ENCODE measurements at places on chromosomes 3 and 15.

- DNase-seq = no peak
Observed at GRCh38 chr15:81111018-81111417, 23.1 kb upstream of the CFAP161 start.

DNA sequence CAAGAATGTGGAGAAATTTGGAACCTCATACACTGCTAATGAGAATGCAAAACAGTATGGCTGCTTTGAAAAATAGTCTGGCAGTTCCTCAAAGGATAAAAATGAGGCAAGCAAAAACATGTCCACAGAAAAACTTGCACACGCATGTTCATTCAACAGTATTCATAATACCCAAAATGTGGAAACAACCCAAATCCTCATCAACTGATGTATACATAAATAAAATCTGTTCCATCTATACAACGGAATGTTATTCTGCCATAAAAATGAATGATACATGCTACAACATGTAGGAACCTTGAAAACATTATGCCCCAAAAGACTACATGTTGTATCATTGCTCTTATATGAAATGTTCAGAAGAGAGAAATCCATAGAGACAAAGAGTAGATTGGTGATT is 36.4 kb upstream of the OXTR start:
- DNase-seq = no peak

DNA sequence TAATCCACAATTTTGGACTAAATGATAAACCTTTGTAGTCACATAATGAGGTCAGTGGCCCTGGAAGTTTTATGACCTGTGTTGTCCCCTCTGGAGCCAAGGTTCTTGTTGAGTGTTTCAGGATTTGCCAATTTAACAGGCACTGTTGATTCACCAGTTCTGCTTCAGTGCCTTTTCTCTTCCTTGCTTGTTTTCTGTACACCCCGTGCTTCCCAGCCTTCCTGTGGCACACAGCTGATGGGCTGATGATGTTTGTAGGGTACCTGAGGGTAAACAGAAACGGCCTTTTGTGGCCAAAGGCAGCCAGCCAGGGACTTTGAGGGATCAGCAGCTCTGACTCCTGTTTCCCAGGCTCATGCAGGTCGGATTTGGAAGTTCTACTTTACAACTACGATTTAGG is 13.3 kb downstream of the GYG1 start:
- DNase-seq = no peak

DNA sequence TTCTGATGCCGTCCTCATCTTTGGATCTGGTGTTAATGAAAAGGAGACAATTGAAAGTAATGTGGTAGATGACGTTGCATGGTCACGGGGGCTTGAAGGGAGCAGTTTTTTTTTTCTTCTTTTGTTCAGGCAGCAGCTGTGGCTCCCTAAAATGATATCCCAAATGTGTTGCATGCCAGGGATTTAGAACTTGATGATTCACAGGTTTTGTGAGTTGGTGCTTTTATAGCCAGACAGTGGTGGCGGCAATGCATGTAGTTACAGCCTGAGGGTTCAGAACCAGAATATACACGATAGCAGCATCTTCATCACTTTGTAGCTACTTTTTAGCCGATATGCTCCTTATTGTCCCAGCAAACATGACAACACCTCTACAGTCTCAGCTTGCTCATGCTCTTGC is 133.4 kb downstream of the CHST2 start:
- no peak for DNase-seq

DNA sequence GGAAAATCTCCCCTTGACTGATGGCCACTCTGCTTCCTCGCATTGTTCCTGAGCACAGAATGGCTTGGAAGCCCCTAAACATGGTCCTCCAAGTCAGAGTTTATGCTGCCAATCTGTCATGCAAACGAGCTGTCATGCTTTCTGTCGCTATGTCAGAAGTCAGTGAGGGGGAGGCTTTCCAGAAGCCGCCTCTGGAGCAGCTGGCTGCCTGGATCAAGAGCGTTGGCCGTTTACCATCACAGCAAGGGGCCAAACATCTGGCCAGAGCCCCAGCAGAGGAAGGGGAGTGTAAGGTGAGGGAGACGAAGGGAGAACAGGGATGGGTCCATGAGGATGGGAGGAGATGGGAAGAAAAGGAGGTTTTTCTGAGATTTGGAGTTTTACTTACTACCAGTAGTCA is 372.6 kb upstream of the NR2F2 start:
- DNase-seq = no peak

GRCh38 chr15:51580385-51580784 is 42.2 kb downstream of the DMXL2 start:
- no peak for DNase-seq

DNA sequence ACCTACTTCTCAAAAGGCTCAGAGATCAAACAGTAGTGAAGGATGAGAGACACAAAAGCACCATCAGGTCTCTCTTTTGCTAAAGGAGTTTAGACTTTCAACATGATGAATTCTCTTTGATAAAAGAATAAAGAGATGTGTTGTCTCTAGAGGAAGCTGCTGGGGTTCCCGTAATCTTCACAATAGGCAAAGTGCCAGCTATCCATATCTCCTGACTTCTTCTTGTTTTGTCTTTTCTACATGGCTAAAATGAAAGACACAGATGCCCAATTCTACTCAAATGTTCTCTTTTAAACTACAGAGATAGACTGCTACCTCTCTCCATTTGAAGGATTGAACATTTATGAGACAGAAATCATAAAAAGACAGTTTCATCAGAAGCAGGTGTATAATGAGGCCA is 38.4 kb upstream of the TUSC7 start:
- no peak for DNase-seq

DNA sequence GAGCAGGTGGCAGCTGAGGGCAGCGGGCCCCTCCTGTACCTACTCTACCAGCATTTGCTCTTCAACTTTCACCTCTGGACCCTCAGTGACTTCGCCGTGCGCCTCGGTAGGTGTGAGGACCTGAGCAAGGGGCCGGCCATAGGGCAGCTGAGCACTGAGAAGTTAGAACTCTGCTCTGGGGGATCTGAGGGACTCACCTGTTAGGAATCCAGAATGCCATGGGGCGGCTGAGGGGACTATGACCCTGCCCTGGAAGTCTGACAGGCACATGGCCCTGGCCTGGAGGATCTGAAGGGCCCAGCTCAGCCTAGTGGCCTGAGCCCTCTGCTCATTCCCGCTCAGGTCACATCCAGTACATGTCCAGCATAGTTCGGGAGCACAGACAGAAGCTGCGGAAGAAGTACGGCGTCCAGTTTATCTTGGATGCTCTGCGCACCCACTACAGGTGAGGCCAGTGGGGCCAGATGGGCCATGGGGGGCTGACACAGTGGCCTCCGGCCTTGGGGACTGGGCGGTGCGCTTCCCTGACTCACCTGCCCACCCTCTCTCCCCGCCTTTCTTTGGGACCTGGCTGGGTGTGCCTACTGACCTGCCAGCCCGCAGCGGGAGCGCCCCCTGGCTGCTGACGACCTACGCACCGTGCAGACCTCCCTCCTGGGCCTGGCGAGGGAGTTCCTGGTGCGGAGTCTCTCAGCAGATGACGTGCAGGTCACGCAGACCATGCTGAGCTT is 18.8 kb downstream of the NBEAL2 start:
- DNase-seq = no peak

DNA sequence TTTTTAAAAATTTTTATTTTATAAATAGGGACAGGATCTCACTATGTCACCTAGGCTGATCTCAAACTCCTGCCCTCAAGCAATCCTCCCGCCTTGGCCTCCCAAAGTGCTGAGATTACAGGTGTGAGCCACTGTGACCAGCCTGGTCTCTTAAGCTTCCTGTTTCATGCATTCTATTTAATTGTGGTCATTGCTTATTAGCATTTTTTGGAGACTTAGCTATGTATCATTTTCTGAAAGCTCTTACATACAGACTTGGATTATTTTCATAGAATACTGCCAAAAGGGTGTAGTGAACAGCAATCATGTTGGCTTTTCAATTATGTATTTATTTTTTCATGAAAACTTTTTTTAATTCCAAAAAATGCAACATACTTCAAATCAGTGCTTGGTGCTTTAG is 51.5 kb upstream of the DCUN1D1 start:
- no peak for DNase-seq

DNA sequence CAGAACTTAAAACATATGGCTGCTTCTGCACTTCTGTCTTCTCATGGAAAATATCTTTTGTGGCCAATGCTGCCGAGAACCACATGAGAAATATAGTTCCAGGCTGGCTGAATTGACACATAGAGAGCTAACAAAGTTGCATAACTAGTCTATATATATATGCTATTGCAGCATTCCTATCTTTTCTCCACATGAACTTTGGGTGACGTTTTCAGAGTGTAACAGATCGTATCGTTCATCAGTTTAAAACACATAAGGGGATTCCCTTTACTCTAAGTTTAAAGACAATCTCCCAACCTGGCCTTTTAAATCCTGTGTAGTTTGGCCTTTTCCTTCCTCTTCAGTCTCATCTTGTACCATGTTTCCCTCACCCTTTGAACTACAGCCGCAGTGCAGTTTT is 394.2 kb upstream of the CBLB start:
- no peak for DNase-seq

GRCh38 chr15:85899927-85900326 is 105.2 kb upstream of the KLHL25 start:
- peak; percentile 77 for DNase-seq

- DNase-seq = no peak
Observed at GRCh38 chr15:53978253-53978906, at the start of gene UNC13C. Gene UNC13C (plus strand): TSS chr15:53978441. CDS start chr15:54012904, 34,463 bp downstream.

DNA sequence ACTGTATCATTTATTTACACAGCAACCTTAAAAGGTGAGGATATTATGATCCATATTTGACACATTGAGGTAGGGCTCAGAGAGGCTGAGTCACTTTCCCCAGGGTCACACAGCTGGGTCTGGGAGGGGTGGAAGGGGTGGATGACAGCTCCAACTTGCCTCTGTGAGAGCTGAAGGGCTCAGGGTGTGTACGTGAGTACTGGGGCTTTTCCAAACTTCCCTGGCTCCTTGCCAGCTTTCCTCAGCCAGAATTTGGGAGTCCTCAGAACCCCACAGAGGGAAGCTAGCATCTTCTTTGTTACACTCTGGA is 58.3 kb upstream of the SLC6A11 start:
- no peak for DNase-seq

- no peak for DNase-seq
Observed at GRCh38 chr3:178156301-178156700, 379.9 kb upstream of the KCNMB2 start.

- DNase-seq = peak; percentile 81
Observed at GRCh38 chr3:192833177-192833890, 84.3 kb downstream of the MB21D2 start.

- DNase-seq = no peak
Observed at GRCh38 chr3:2921903-2922302, 188.3 kb downstream of the IL5RA start.

GRCh38 chr3:48505968-48506504 is 2.1 kb upstream of the SHISA5 start:
- no peak for DNase-seq

GRCh38 chr15:73485372-73485771 is 42.4 kb downstream of the REC114 start:
- DNase-seq = no peak

DNA sequence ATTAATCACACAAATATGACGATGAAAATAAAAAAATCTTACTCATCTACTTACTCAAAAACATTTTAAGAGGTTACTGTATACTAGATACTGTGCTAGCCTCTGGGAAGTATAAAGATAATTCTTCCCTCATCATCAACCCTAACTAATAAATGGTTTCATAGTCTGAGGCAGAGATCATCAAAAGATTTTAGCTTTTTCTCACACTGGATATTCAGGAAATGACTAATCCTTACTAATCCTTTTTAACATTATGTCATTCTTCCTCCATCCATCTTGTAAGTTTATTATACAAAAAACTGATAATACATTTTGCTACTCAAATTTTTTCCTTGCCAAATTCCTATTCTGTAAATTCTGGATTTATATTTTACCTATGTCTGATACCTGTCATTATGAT is 29.7 kb downstream of the ACAD11 start:
- DNase-seq = no peak

DNA sequence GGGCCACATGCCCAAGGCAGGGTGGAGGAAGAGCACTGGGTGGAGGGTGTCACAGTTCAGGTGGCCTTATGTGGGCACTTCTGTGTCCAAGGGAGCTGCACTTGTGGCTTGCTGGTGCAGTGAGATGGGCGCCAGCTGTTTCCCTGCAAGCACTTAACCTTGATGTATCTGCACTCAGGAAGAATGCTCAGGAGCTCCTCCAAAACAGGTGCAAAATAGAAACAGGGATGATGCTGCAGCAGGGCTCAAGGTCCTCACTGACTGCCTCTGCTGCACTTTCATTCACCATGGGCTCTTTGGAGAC is 151.3 kb downstream of the CADPS start:
- no peak for DNase-seq

- DNase-seq = no peak
Observed at GRCh38 chr15:70151462-70151861, 53.7 kb upstream of the TLE3 start.
